ENCODE measurements at places on chromosomes 3 and 15. TPM values are rescaled to one million over a fixed set of nuclear protein-coding genes. Genes with fewer than 3 reads are reported as not detected.

DNA sequence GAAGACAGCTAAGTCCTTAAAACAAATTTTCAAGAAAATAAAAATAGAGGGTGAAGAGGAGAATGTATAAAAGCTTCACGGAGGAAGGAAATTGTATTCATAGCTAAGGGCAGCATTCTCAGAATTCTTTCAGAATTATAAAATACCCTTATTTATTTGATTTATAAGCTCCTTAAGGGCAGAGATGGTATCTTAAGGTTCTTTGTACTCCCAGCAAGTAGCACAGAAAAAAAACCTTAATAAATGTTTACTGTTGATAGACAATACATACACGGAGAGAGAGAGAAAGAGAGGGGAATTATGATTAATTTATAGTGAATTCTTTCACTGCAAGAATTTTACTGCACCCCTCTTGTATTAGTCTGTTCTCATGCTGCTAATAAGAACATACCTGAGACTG, 375.6 kb upstream of the CCDC54 start:
- H3K4me3 ChIP-seq, result no peak overlapping the region
- no peaks in the 10 kb centered on the region for H3K27me3 ChIP-seq
- no peaks in the 10 kb centered on the region for H3K4me1 ChIP-seq
- no peak overlapping the region for H3K27ac ChIP-seq
- no peaks in the 10 kb centered on the region for H3K36me3 ChIP-seq

DNA sequence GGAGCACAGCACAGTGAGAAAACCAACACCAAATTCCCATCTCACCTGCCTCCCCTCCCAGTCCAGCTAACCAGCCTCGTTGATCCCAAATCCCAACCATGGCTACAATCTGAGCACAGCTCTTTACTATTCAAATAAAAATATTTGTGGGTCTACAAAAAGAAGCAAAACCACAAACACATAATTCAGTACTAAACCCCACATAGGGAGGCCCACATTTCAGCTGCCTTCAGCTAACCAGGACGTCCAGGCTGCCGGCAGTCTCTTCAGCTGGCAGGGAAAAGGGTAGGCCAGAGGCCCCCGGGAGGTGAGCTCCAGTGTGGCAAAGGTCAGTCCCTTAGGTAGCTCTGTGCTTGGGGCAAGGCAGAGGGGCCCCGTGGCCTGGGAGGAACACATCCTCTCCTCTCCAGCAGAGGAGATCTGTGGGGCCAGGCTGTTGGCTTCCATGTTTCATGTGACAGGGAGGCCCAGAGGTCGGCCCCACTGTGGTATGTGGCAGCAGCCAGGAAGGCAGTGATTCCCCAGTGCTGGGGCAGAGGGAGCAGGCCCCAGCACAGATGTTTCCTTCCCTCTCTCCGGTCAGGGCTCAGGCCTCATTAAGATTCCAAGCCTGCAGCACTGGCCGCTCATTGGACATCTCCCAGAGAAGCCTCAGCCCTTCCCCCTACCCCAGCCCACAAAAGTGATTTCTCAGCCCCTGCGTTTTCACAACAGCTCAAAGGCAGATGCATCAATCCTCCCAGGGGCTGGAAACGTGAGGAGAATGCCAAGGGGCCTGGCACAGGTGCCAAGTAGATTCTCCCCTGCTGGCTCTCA, 381.4 kb downstream of the NTRK3 start:
- H3K4me3 ChIP-seq, result no peak overlapping the region
- peak; percentile 26 for DNase-seq
- no peaks in the 10 kb centered on the region for H3K36me3 ChIP-seq
- H3K4me1 ChIP-seq, result no peaks in the 10 kb centered on the region
- no peaks in the 10 kb centered on the region for H3K27me3 ChIP-seq

- no peak for DNase-seq
- no peaks in the 10 kb centered on the region for H3K4me1 ChIP-seq
- no peaks in the 10 kb centered on the region for H3K36me3 ChIP-seq
- H3K27me3 ChIP-seq, result no peaks in the 10 kb centered on the region
Measured at GRCh38 chr15:82882273-82882928, 70.1 kb downstream of the HOMER2 start.

Gene NMD3
- total RNA-seq, result 28.6 TPM

Gene EXD1
- total RNA-seq, result 42.9 TPM

GRCh38 chr3:149375501-149376196, 1.8 kb downstream of the TM4SF1 start:
- H3K36me3 ChIP-seq, result no peaks in the 10 kb centered on the region
- no peak overlapping the region for H3K27ac ChIP-seq
- no peaks in the 10 kb centered on the region for H3K27me3 ChIP-seq

Gene MNS1
- total RNA-seq, result 29.8 TPM

DNA sequence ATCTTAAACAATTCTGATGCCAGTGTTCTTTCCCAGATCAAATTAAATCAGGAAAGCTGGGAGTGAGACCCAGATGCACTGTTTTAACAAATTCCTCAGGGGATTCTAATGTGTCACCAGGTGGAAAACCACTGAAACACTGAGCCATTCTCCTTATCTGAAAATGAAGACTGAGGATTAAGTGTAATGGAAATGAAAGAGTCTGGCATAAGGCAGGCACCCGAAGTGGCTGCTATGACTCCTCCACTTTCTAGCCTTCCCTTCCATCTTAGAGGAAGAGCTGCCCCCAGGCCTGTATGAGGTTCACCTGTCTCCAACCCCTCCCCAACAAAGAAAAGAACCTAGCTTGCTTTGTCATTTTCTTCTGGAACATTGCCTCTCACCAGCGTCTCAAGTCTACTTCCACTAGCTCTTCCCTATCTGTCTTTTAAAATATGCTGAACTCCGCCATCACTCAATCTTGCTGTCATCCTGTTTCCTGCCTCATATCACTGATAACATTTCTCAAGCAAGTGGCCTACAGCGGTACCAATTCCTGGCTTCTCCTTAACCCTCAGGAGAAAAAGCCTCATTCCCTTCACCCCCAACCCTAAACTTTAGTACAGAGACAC, 13.7 kb upstream of the ABHD2 start:
- no peaks in the 10 kb centered on the region for H3K27me3 ChIP-seq
- H3K27ac ChIP-seq, result no peak overlapping the region
- H3K36me3 ChIP-seq, result no peaks in the 10 kb centered on the region

GRCh38 chr3:156661155-156661554, 13.2 kb upstream of the TIPARP start:
- no peak overlapping the region for H3K4me3 ChIP-seq
- no peak overlapping the region for H3K27ac ChIP-seq
- no peaks in the 10 kb centered on the region for H3K27me3 ChIP-seq

DNA sequence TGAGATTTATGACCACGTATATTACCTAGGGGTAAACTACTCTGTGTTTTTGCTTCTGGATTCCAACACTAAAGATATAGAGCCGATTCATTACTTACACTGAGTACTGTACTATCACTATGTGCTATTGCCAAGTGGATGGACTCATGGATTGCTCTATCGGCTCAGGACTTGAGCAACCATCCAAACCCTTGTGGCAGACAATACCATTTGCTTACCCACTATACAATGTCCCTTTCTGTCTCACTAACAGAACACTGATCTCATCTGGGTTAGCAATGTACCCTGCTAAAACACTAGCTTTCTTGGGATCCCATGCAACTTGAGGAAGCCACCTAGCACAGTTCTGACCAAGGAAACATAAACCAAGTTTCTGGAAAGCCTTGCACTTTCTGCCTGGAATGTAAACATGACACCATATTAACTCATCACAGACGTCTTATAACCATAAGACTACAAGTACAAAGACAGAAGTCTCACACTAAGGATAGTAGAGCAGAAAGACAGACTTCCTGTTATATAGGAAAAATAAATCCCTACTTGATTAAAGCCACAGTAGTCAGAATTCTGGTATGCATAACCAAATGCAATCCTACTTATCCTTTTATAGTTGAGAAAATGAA, 38.6 kb downstream of the HACD2 start:
- no peaks in the 10 kb centered on the region for H3K27me3 ChIP-seq
- no peak overlapping the region for H3K27ac ChIP-seq
- H3K4me3 ChIP-seq, result no peak overlapping the region
- H3K36me3 ChIP-seq, result no peaks in the 10 kb centered on the region

Gene MKRN2
- total RNA-seq, result 93.6 TPM

- no peaks in the 10 kb centered on the region for H3K4me1 ChIP-seq
- no peaks in the 10 kb centered on the region for H3K36me3 ChIP-seq
- no peak for DNase-seq
- H3K27me3 ChIP-seq, result no peaks in the 10 kb centered on the region
- no peak overlapping the region for H3K27ac ChIP-seq
- no peak overlapping the region for H3K4me3 ChIP-seq
Measured at GRCh38 chr15:86829245-86829644, 749.6 kb downstream of the AGBL1 start.

Gene A4GNT
- not detected for total RNA-seq

- H3K4me3 ChIP-seq, result no peak overlapping the region
- H3K27me3 ChIP-seq, result no peaks in the 10 kb centered on the region
- DNase-seq, result no peak
- H3K36me3 ChIP-seq, result no peaks in the 10 kb centered on the region
Measured at GRCh38 chr3:124397088-124397487, 333.2 kb upstream of the UMPS start.

Gene CKMT1A
- total RNA-seq, result 0.68 TPM

- H3K4me1 ChIP-seq, result no peaks in the 10 kb centered on the region
Measured at GRCh38 chr15:47374222-47374621, 343.1 kb upstream of the SEMA6D start.

Data from testis (tissue), 5 donors.